CMK (cell line): ENCODE measurements at places on chromosomes 2 and 18.

GRCh38 chr2:48032765-48033164 is 126.5 kb upstream of the FBXO11 start:
- DNase-seq, result no peak

- no peak for DNase-seq
Measured at GRCh38 chr2:70011335-70011734, 49.9 kb upstream of the ASPRV1 start.

GRCh38 chr2:134453973-134454372 is 200.1 kb downstream of the MGAT5 start:
- DNase-seq, result no peak

- DNase-seq, result no peak
Measured at GRCh38 chr18:70598406-70598805, 309.6 kb downstream of the SOCS6 start.

GRCh38 chr2:175111200-175111657 is 56.8 kb downstream of the ATF2 start:
- peak; percentile 32 for DNase-seq

GRCh38 chr18:73352546-73352945 is 484.8 kb upstream of the NETO1 start:
- no peak for DNase-seq

GRCh38 chr2:27128668-27129571 is 5.3 kb downstream of the ABHD1 start:
- peak; percentile 48 for DNase-seq
